ENCODE measurements at places on chromosomes 16 and 17.

DNA sequence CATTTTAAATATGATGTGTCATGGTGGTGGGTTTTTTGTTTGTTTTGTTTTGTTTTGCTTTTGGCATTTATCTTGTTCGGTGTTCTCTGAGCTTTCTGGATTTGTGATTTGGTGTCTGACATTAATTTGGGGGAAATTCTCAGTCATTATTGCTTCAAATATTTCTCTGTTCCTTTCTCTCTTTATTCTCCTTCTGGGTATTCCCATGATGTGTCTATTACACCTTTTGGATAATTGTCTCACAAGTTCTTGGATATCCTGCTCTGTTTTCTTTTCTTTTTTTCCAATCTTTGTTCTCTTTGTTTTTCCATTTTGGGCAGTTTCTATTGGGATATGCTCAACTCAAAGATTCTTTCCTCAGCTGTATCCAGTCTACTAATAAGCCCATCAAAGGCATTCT is 88.5 kb downstream of the MARCHF10 start:
- DNase-seq = no peak

GRCh38 chr17:16939606-16940115 is 32.3 kb downstream of the TNFRSF13B start:
- DNase-seq = no peak

DNA sequence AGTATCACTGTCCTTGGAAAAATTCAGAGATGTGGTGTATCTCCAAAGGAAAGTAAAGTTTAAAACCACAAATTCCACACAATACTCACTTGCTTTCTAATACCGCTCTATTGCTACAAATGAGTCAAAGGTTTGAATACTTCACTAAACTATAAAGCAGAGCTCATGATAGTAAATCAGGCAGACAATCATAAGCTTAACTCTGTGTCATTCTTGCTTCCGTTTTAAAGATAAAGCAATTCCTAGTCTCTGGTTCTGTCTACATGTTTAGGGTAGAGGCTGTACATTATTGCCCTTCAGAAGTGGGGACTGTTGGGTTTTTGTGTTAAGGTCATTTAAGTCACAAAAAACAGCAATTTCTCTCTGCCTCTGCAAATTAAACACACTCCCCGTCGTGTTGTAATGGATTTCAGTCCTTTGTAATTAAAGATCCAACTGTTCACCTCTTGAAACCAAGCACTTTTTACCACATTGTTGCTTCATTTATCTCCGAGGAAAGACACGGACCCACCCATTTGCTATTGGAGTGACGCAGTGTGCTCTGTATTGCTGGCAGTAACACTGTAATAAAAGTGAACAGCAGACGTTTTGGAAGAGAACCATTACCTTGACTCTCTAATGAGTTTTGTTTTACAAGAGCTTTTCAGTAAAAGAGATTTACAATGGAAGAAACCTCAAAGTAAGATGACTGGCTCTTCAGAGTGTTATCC is 83.1 kb upstream of the CNTNAP4 start:
- DNase-seq = no peak

GRCh38 chr16:13926891-13927290 is 6.9 kb downstream of the ERCC4 start:
- no peak for DNase-seq

- no peak for DNase-seq
These were observed 20.2 kb upstream of the FMNL1 start for GRCh38 chr17:45201457-45201856.

DNA sequence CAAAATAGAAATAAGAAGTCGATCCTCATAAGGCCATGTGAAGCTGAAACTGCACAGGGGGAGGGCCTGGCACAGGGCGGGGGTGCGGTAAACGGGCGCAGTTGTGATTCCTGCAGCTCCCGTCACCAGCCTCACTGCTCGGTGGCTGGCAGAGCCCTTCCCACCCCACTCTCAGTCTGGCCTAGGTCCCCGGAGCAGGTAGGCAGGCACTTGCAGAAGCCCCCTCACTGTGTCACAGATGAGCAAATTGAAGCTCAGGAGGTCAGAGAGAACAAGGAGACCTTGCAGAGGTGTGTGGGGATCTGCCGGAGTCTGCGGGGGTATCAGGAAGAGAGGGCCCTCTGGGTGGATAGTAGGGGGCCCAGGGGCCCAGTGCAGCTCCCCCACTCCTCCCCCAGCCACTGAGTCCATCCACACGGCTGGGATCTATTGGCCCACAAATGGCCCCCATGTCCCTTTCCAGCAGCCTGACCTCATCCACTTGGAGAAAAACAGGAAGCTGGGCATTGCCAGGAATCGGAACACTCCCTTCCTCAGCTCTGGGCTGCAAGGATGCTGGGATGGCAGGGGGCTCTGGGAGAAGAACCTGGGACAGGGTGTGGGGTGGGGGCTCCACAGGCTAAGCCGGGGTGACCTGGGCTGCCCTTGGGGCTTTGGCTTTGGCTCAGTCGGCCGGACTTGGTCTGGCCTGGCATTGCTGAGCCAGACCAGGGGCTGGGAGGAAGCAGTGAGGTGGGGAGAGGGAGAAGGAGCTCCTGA is 21.4 kb upstream of the MAP3K14 start:
- no peak for DNase-seq

- no peak for DNase-seq
These were observed 1.6 kb downstream of the KIF22 start for GRCh38 chr16:29791845-29792807.

All from NCI-H1694 (cell line).